Tibial artery (tissue), 4 donors: ENCODE measurements at places on chromosomes 1 and 21.

GRCh38 chr1:36920801-36921405 is 113.4 kb downstream of the GRIK3 start:
- no peak for DNase-seq

DNA sequence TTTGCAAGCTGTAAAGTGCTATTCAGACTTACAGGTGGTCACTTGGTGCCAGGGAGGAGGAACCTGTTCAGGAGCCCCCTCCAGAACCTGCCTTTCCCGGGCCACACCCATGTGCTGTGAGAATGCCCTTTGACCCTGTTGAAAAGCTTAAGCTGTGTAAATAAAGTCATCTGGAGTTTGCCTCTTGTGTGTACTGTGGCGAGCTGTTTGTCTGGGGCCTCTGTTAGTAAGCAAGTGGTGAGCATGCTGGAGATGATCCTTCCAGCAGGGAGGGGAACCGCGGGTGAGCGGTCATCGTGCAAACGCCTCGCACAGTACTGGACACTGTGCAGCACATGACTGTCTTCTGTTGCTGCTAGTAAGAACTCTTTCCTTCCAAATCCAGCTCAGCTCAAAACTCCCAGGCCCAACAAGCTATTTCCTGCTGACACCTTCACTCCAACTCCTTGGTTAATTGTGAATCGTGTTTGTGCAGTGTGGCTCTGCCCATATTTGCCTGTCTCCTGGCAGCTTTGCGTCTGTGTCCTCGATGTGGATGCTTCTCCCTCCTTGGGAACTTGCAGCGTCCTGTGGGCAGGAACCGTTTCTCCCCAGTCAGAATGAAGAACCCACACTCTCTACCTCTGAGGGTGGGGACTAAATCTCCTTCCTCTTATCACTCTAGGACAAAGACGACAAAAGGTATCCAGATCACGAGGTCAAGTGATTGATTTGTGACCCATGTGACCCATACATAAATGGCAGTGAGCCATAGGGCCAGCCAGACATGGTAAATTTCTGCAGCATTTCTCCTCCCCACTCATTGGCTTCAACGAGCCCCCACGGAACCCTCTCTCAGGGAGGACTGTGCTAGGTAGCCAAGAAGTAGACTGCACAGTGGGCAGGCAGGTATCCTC is 13.9 kb upstream of the BTG2 start:
- DNase-seq, result peak; percentile 42

GRCh38 chr1:243489158-243489527 is 233.3 kb downstream of the SDCCAG8 start:
- no peak for DNase-seq

- no peak for DNase-seq
These were observed 396.9 kb downstream of the ADGRL2 start for GRCh38 chr1:82197606-82198005.

DNA sequence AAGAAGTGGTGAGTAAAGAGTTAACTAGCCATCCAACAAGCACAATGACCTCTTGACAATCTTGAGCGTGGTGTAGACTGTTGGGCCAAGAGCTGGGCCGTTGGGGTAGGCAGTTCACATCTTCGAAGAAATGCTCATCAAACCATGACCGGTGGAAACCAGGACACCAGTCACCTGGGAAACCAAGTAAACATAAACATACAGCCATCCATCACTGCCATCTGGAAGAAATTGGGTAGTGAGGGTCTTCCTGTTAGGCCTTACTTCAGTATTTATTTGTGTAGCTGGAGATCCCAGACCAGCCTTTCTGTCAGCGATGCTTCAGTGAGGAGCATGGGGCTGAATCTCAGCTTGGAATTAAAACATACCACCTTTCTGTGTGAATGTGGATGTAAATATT is 108.1 kb upstream of the HAO2 start:
- DNase-seq, result no peak

DNA sequence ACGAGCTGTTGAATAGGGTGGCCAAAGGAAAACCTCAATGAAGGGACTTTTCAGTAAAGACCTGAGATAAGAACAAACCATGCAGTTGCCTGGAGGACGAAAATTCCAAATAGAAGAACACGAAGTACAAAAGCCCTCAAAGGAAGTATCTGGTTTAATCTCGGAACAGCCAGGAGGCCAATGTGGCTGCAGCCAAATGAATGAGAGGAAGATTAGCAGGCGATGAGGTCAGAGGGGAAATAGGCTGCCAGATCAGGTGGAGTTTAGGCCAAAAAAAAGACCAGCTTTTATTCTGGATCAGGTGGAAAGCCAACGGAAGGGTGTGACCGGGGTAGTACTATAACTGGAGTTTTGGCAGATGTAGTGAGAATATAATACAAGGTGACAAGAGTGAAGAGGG is 43.7 kb downstream of the SRSF11 start:
- no peak for DNase-seq

DNA sequence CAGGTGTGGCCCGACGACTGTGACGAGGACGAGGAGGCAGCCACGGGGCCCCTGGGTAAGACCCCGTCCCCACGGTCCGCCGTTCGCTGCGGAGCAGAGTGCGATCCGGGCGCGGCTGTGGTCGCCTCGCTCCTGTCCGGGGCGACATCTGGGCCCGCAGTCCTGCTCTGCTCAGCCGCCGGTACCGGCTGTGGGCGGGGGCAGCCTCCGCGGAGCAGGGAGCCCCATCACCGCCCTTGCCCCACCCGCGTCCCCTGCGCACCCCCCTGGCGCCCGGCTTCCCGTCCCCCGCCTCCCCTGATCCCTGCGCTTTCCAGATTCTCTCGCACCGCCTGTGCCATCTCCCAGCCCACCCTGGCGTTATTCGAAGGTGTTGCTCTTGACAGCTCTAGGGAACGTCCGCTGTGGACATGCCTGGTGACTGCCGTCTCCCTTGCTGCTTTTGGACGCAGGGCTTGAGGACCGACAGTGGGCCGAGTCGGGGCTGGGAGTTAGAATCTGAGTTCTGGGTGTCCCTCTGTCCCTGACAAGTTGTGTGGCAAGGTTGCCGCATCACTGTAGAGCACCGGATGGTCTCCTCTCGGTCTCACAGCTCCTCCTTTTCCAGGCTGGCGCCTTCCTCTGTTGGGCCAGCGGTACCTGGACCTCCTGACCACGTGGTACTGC is 596 bp downstream of the TOR3A start:
- DNase-seq, result no peak

DNA sequence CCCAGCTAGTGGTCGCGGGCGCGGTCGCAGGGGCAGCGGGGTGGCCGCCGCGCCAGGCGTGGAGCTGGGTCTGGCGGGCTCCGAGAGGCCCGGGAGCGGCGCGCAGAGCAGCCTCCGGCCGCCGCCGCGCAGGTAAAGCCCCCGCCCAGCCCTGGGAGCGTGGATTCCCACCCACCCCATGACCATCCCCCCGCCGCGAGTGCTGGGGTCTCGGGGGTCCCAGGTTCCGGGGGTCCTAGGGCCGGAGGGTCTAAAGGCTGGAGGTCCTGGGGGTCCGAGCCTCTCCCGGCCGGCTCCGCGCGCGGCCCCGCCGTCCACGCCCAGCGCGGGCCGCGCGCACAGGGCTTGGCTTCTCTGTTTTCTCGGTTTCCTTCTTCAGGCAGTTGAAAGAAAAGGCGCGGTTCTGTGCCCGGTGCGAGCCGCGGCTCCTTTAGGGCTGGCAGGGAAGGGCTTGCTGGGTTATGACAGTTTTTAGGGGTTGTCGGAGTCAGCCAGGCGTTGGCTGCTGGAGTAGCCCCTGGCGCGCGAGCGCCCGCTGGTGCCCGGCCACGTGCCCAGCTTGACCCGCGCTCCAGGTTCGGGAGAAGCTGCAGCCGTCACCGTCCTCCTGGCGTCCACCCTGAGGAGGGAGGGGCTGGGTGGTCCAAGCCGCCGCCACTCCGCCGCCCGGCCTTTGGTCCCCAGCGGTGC is 359 bp downstream of the LRRC3 start:
- DNase-seq, result no peak

DNA sequence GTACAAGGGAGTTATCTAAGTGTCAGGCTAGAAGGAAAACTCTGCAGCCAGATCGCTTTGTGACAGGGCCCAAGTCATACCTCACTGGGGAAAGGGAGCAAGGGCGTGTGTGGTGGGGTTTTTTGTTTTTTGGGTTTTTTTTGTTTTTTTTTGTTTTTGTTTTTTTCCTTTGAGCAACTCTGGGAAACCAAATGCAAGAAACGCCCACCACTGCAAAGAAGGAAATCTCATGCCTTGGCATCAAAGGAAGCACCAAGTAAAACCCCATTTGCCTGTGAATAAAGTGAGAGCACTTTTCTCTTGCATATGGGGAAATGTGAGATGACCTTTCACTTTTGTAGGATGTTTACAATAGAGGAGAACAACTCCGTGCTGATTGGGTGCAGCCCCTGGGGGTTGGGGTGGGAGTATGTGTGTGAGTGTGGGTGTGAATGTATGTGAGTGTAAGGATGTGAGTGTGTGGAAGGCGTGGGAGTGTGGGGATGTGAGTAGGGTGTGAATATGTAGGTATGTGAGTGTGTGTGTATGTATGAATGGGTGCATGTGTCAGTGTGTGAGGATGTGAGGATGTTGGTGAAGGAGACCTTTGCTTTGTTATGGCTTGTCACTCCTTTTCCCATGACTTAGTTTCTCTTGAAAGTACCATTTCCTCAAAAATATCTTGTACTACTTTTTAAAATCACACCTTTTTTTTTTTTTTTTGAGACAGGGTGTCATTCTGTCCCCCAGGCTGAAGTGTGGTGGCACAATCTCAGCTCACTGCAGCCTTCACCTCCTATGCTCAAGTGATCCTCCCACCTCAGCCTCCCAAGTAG is 34.6 kb downstream of the IL12RB2 start:
- DNase-seq, result no peak

GRCh38 chr1:229035054-229035747 is 235.7 kb upstream of the RAB4A start:
- no peak for DNase-seq

DNA sequence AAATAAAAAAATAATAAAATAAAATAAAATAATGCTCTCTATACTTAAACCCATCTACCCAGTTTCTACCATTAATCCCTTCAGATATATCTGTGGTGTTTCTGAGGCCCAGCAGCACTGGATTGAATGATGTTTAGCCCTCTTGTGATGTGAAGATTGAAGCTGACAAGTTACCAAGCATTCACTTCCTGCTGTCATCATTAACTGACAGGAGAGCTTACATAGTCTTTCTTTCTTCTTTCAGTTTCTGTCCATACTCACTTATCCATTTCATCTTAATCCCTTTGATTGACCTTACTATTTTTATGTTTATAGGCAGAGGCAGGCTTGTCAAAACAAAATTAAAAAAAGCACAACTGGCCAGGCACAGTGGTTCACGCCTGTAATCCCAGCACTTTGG is 38.8 kb upstream of the PGD start:
- no peak for DNase-seq

DNA sequence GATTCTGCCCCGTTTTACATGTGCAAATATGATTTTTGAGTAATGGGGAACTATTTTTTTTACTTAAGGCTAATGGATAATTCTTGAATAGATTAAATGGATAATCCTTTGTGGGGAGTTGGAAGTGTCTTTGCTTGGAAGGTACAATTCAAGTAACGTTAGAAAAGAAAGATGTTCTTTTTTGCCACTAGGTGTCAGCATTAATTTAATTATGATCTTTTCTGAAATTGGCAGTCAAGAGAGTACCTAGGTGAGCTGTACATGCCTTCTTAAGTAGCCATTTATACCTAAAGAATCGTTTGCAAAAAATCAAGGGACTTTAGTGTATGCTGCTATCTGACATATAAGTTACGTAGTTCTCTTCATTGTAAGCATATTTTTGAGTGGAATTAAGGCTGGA is 2.2 kb downstream of the FBXO28 start:
- DNase-seq, result no peak

GRCh38 chr1:242728696-242729095 is 204.2 kb upstream of the PLD5 start:
- DNase-seq, result no peak
